ENCODE measurements at places on chromosomes 11 and 22.

- DNase-seq, result peak; percentile 70
Measured at GRCh38 chr11:118437208-118438125, 1.2 kb downstream of the KMT2A start.

DNA sequence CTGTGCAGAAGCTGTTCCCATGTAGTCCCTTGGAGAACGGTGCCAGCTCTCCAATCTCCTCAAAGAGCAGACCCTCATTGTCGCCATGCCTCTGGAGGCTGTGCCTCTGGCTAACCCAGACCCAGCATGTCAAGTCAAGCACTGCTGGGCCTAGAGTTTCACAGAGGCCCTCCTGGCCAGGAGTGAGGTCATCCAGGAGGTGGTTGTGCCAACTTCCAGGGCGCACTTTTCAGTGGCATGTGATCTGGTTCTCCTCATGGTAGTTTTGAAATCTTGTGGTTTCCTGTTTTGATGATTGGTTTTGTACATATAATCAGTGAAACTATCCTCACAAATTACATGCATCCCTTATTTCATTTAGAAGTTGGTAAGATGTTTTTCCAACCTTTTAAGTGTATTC is 78.9 kb downstream of the PPFIBP2 start:
- DNase-seq, result no peak

- no peak for DNase-seq
Measured at GRCh38 chr11:16876053-16876752, 137.8 kb downstream of the C11orf58 start.

GRCh38 chr22:50338860-50339462 is 4.2 kb upstream of the PPP6R2 start:
- no peak for DNase-seq

DNA sequence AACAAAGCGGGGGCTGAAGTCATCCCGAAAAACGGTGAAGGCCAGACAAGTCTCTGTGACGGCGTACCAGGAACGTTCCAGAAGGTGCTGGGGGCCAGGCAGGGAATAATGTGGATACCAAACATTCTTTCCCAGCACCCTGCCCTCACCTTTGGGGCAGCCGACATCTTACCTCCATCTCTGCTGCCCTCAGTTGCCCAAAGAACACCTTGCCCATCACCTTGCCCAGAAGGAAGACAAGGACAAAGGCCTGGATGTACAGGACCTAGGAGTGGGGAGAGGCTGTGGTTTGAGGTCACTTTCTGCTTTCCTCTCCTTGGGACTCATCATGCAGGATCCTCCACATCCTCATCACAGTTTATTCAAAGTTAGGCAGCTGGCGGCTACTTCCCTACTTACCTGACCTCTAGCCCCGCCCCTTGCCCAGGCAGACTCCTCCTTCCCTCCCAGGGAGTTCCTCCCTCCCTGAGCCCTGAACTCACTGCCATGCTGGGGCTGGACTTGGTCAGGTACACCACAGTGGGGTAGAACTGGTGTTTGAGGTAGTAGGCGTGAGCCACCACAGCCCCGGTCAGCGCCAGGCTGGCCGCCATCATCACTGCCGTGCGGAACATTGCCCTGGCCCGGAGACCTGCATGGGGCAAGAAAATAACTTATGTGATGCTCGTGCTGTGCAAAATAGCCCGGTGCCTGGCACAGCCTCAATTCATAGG is 1.2 kb downstream of the SYVN1 start:
- peak; percentile 77 for DNase-seq

GRCh38 chr11:65781962-65782815 is 1.4 kb upstream of the AP5B1 start:
- DNase-seq, result no peak

- peak; percentile 49 for DNase-seq
Measured at GRCh38 chr11:44607319-44607962, 42.0 kb downstream of the CD82 start.

DNA sequence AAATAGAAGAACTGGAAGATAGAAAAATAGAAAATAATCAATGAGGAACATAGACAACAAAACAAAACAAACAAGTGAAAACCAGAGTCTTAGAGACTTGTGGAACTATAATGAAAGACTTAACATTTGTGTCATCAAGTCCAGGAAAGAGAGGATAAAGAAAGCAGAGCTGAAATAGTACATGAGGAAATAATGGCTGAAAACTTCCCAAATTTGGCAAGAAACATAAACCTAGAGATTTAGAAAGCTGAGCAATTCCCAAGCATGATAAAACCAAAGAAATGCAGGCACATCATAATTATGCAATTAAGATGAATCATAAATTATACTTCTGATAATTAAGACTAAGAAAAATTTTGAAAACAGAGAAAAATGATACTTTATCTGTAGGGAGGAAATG is 614.5 kb downstream of the ETS1 start:
- DNase-seq, result no peak

GRCh38 chr11:3786781-3787428 is 10.4 kb downstream of the NUP98 start:
- DNase-seq, result no peak

DNA sequence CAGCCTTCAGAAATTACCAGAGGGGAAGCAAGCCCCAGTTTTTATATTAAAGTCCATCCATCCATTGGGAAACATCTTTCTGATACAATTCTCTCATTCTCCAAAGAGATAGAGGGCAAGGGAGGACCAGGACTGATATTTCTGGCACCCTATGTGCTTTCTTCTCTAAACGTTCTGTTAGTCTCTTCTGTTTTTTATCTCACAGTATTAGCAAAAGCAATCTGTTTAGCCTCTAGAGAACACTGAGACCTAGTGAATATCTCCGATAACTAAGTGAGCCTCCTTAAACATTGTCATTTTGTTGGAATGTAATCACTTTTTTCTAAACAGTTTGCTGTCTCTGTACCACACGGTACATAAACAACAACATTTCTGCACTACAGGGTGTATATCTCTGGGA is 464.6 kb downstream of the JRKL start:
- no peak for DNase-seq

GRCh38 chr11:69010361-69010891 is 2.6 kb downstream of the MRGPRF start:
- DNase-seq, result no peak

DNA sequence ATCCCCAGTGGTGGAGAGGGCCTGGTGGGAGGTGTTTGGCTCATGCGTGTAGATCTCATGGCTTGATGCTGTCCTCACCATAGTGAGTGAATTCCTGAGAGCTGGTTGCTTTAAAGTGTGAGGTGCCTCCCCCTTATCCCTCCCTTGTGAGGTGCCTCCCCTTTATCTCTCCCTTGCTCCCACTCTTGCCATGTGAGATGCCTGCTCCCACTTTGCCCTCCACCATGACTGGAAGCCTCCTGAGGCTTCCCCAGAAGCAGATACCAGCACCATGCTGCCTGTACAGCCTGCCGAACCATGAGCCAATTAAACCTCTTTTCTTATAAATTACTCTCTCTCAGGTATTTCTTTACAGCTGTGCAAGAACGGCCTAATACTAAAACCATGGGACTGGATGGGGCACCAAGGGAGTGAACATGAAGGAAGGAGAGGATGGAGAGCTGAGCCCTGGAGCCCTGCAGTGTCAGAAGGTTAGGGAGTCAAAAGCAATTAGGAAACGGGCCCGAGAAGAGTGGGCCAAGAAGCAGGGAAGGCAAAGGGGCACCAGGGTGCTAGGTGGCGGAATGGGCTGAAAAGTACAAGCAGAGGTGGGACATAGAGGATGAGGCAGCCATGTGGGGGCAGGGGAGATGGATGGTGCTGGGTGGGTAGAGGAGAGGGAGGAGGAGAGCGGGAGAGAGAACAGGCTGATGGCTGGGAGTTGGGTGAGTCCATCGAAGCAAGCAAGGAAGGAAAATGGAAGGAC is 9.4 kb downstream of the IFITM10 start:
- no peak for DNase-seq

DNA sequence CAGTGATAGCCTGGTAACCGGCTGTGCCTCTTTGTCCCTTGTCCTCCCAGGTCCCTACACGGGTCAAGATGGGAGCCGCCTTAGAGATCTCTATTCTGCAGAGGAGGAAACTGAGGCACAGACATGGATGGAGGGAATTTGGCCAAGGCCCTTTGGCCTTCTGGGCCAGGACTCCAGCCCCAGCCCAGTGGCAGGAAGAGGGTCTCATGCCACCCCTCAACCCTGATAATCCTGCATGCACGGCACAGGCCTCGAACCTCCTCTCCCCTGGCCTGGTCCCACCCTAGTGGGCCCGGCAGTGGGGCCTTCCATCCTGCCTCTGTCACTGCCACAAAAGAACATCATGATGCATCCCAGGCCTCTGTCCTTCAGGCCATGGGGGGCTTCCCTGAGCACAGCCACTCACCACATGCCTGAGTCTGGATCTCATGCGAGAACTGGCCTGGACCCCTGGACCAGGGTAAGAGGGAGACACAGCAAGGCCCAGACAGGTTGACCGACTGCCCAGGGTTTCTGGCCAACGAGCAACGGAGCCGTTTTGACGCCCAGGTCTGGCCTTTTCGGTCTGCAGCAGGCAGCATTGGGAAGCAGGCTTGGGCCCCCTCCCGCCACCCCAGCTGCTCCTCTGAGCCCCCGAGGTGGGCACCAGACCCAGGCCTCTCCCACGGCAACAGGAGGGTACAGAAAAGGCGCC is 6.5 kb downstream of the LINC01488 start:
- DNase-seq, result no peak

DNA sequence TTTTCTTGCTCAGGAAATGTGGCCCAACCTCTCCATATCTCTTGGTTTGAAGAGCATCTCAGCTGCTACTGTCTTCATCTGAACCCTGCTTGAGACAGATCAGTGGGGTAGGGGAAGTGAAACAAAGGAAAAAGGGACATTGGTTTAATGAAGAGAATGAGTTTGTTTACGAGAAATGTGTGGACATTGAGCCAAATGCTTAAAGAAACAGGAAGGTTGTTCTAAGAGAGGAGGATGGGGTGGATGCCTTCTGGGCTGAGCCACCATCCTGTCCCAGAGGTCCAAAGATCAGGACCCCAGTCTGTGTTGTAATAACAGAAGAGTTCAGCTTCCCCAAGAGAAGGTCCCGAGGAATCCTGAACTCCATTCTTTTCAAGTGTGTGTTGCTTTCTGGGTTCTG is 369.7 kb downstream of the INSC start:
- DNase-seq, result no peak

DNA sequence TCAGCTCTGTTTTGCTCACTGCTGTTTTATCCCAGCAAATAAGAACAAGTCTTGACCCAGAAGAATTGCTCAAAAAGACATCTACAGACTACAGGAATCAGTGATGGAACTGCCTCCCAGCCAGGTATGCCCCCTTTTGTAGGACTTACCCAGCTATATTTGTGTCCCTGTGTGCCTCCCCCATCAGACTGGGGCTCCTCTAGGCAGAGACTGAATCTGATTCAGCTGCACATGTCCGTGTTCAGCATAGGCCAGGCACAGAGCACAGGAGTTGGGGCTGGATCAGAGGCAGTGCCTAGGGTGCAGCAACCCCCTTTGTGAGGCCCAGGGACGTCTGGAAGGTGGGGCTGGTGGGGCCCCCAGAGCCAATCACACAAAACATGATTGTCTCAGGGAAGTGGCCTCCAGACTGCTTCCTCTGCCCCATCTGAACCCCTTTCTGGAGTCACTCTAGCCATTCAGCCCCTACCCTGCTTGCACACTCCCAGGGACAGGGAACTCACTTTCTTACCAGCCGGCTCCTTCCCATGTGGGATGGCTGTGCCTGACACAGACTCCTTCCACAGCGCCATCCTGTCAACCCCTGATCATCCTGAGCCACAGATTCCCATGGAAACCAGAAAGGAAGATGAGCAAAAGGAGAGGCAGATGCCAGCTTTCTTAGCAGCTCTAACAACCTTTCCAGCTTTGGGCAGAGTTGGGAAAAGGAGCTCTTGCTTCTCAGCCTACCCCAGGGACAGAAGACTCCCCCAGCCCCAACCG is 24.8 kb downstream of the PDE2A start:
- no peak for DNase-seq

- DNase-seq, result no peak
Measured at GRCh38 chr11:57386178-57386940, 4.1 kb downstream of the PRG2 start.

GRCh38 chr11:8597182-8597581 is 3.2 kb upstream of the STK33 start:
- DNase-seq, result no peak

DNA sequence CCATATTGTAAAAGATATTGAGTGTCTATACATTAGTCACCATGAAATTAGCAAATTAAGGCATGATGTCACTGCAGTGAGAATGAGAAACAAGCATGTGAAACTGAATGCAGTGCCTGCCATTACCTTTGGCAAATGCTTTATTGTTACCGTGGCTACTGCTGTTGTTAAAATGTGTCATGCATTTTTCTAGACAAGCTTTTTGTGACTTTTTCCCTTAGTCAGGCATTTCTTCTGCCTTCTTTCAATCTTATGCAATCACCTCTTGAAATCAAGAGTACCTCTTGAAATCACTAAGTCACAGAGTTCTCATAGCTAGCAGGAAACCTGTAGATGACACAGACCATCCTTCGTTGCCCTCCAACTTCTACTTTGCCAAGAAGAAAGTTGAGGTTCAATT is 461.7 kb upstream of the TENM4 start:
- DNase-seq, result no peak

GRCh38 chr11:92550871-92551270 is 326.3 kb downstream of the FAT3 start:
- DNase-seq, result no peak

DNA sequence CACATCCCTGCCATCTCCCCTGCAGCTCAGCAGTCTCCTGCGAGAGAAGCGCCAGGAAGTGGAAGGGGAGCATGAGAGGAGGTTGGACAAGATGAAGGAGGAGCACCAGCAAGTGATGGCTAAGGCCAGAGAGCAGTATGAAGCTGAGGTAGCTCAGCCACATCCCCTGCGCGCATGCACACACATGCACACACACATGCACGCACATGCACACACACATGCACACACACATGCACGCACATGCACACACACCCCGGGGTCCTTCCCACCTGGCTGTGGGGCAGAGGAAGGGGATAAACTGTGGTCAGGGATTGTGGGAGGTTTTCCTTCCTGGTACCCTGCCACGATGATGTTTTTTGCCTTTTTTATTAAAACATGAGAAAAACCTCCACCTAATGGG is 65.3 kb downstream of the CEP164 start:
- DNase-seq, result no peak

DNA sequence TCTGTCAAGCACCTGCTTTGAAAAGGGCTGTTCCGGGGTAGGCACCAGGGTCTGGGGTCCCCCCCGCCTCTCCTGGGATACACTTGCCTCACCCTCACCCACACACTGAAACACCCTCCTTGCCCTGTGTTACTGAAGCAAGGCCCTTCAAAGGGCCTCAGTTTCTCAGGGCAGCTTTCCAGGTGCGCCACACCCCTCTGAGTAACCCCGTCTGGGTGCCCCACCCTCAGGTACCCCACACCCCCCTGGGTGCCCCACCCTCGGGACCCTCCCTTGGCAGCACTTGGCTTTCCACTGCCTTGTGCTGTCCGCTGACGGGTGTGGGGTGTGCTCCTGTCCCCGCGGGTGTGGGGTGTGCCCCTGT is 413.6 kb downstream of the TBC1D22A start:
- no peak for DNase-seq

DNA sequence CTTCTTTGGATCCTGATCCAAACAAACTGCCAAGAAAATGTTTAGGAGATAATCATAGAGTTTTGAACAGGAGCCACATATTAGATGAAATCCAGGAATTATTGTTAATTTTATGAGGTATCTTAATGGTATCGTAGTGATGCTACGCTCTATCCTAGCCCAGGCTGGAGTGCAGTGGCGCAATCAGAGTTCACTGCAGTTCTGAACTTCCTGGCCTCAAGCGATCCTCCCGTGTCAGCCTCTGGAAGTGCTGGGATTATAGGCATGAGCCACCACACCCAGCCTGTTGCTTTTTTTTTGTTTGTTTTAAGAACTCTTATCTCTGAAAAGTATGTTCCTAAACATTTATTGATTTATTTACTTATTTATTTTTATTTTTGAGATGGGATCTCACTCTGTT is 2.4 kb downstream of the GSTT4 start:
- no peak for DNase-seq
